Endodermal cell (in vitro differentiated cells): ENCODE measurements at places on chromosomes 1 and 21.

DNA sequence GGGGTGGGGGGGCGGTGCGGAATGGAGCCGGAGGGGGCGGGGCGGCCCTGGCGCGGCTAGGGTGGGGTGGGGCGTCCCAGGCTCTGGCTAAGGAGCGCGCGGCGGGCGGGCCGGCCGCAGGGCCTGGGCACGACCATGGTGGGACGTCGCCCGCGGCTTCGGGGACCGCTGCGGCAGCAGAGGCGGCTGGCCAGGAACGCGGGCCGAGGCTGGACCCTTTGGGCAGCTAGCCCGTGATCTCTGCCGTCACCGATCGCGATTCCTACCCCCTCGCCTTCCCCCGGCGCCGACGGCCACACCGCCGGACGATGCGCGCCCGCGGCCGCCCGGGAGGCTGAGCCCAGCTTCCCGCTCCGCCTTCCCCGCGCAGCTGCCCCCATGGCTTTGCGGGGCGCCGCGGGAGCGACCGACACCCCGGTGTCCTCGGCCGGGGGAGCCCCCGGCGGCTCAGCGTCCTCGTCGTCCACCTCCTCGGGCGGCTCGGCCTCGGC is at the start of gene MAP3K21:
Gene MAP3K21, plus strand, starts transcription at position 74 of the 491 bp plus-strand sequence. Its CDS starts 305 bp downstream, at position 379.
- peaks cover 47% of the 10 kb centered on the region for H3K27me3 ChIP-seq
- H3K36me3 ChIP-seq, result no peaks in the 10 kb centered on the region
- no peak within 1 kb of the TSS for H3K27ac ChIP-seq
- peak within 1 kb of the TSS; percentile 81 for H3K4me3 ChIP-seq
- no peak for DNase-seq
- no peaks in the 10 kb centered on the region for H3K4me1 ChIP-seq

- H3K27ac ChIP-seq, result no peak overlapping the region
- H3K4me3 ChIP-seq, result no peak overlapping the region
These were observed 66.7 kb upstream of the DPT start for GRCh38 chr1:168795681-168796080.

- DNase-seq, result no peak
- H3K27me3 ChIP-seq, result no peaks in the 10 kb centered on the region
- peaks cover 4% of the 10 kb centered on the region for H3K36me3 ChIP-seq
- no peaks in the 10 kb centered on the region for H3K4me1 ChIP-seq
These were observed 43.7 kb downstream of the GTF2B start for GRCh38 chr1:88847643-88848042.

GRCh38 chr1:4755864-4756504 is 101.6 kb downstream of the AJAP1 start:
- H3K27me3 ChIP-seq, result no peaks in the 10 kb centered on the region
- peaks cover 59% of the 10 kb centered on the region for H3K36me3 ChIP-seq
- no peak overlapping the region for H3K27ac ChIP-seq
- peaks cover 27% of the 10 kb centered on the region for H3K4me1 ChIP-seq
- DNase-seq, result peak; percentile 57

DNA sequence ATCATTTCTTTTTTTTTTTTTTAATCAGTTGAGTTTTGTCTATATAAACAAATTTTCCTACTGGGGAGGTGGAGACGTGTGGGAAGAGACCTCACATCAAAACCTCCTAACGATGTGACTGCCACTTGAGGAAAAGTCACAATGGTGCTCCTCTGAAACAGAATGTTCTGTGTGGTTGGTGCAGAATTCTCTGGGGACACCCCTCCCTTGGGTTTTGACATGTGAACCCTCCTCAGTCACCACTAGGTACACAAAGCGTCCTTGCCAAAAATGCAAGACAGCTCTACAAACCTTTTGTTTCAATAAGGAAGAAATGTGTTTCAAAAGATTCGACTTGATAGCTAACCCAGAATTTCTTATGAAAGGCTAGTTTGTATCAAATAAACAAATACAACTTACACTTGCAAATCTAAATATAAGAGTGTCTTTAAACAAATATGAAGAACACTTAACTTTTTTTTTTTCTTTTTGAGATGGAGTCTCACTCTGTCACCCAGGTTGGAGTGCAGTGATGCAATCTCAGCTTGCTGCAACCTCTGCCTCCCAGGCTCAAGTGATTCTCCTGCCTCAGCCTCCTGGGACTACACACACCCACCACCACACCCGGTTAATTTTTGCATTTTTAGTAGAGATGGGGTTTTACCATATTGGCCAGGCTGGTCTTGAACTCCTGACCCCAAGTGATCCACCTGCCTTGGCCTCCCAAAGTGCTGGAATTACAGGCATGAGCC is 9.3 kb downstream of the SLC25A24 start:
- peaks cover 89% of the 10 kb centered on the region for H3K36me3 ChIP-seq
- H3K4me3 ChIP-seq, result peak overlapping the region; percentile 57
- DNase-seq, result no peak
- no peaks in the 10 kb centered on the region for H3K4me1 ChIP-seq
- no peak overlapping the region for H3K27ac ChIP-seq
- no peaks in the 10 kb centered on the region for H3K27me3 ChIP-seq

DNA sequence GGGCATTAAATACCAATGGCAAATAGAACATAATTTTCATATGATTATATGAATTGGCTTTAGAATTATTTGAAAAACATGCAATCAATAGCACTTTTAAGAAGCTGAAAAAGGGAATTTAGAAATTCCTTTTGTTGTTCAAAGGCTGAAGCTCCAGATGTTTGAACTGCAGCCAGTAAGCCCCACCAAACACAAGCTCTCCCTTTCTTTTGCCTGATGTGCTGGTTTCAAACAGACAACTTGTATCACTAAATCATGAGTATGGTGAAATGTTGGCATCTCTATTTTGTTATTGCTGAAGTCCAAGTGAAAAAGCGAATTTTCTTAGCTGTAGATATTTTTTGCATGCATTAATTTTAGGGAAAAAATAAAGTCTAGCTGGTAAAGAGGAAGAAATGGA is 27.5 kb upstream of the NCAM2 start:
- no peaks in the 10 kb centered on the region for H3K27me3 ChIP-seq
- no peak overlapping the region for H3K27ac ChIP-seq
- H3K4me3 ChIP-seq, result no peak overlapping the region
- no peaks in the 10 kb centered on the region for H3K4me1 ChIP-seq
- no peaks in the 10 kb centered on the region for H3K36me3 ChIP-seq
